T-helper 2 cell treated with Interferon-gamma antibody and Interleukin-4, amounts not matched to agents 5 μg/mL and 100 μg/mL, for 36 hours (primary cell): ENCODE measurements at places on chromosomes 3 and 15.

DNA sequence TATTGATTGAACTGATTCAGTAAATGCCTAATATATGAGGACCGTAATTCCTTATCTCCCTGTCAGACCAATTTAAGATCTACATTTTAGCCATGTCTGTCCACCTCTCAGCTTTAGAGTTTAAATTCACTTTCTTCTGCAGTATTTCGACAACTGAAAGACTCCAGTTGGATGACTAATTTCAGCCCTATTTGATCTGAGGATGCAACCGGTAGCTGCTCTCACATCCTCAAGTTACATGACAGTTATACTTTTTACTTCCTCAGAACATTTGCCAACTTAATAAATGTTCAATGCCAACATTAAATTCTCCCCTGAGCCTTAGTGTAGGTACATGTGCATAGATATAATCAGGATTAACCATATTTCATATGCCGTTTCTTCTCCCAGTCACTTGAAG is 2.5 kb upstream of the HHLA2 start:
- peak; percentile 22 for DNase-seq

DNA sequence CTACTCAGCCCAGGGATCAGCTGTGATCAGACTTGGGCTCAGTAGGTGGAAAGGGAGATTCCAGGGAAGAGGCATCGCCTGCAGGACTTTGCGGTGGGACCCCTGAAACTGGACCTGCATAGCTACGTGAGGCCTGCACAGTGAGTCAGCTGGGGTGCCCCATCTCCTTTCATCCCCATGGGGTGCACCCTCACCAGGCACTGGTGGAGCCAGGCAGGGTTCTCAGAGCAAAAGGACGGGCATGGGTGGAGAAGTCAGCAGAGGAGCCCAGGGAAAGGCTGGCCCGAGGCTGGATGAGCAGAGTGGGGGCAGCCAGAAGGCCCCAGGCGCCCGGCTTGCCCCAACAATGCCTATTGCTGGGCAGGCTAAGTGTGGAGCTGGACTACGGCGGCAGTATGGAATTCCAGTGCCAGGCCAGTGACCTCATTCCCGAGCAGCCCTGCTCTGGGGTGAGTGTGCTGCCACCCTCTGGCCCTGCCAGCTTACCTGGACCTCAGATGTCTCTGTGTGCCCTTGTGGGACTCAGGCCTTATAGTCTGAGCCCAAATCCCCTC is 19.7 kb downstream of the ACAA1 start:
- DNase-seq = no peak

DNA sequence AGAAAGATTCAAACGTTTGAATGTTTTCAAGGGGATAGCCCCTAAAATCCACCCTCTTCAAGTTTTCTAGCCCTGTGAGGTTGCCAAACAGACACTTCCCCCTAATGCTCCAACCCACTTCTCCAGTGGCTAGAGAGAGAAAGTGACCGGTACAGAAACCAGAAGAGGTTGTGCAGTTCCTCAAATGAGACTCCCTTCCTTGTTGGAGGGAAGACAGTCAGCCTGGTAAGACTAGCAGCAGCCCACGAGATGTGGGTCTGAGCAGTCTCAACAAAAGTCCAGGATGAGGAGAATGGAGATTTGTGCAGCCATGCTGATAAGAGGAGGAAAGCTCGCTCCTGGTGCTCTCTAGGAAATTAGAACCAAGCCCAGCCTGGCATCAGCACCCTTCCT is 222.8 kb upstream of the TPRG1 start:
- DNase-seq = no peak

- no peak for DNase-seq
Observed at GRCh38 chr15:41727143-41727542, 47.1 kb upstream of the MAPKBP1 start.

DNA sequence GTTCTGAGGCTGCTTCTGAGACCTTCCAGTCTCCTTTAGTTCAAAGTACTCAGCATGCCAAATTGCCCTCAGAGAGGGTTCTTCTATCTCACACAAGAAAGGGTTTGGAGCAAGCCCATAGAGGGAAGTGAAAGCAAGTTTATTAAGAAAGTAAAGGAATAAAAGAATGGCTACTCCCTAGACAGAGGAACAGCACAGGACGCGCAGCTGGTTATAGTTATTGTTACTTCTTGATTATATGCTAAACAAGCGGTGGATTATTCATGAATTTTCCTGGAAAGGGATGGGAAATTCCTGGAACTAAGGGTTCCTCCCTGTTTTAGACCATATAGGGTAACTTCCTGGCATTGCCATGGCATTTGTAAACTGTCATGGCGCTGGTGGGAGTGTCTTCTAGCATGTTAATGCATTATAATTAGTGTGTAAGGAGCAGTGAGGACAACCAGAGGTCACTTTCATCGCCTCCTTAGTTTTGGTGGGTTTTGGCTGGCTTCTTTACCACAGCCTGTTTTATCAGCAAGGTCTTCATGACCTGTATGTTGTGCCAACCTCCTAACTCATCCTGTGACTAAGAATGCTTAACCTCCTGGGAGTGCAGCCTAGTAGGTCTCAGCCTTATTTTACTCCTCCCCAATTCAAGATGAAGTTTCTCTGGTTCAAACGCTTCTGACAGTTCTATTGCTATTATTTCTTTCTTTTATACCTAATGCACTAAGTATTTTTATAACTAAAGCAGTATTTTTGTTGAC is 26.3 kb downstream of the SCN11A start:
- no peak for DNase-seq

- DNase-seq = peak; percentile 81
Observed at GRCh38 chr3:189132231-189132671, 39.5 kb upstream of the TPRG1 start.
